Hematopoietic multipotent progenitor cell treated with erythropoietin and hydrocortisone succinate and interleukin-3 and kit ligand, for 17 days (in vitro differentiated cells): ENCODE measurements at places on chromosomes 16 and 17.

- no peak for DNase-seq
Measured at GRCh38 chr17:60277258-60277657, 114.7 kb downstream of the USP32 start.

- no peak for DNase-seq
Measured at GRCh38 chr16:4337540-4338088, 13.5 kb downstream of the PAM16 start.

DNA sequence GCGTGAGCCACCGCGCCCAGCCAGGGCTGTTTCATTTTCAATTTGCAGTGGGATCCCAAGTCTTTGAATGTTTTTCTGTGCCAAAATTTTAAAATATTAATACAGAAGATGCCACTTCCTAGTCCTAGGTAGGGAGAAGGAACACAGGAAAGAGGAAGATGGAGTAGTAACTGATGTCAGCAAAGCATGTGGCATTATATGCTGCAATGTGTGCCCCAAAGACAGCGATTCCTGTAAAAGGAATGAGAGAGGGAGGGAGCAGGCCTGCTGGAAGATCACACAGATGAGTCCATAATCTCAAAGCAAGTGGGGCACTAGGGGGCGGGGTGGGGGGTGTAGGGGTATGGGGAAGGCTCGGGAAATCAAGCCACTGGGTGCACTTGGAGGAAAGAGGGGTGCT lies 23.4 kb upstream of the SSTR2 start:
- no peak for DNase-seq

DNA sequence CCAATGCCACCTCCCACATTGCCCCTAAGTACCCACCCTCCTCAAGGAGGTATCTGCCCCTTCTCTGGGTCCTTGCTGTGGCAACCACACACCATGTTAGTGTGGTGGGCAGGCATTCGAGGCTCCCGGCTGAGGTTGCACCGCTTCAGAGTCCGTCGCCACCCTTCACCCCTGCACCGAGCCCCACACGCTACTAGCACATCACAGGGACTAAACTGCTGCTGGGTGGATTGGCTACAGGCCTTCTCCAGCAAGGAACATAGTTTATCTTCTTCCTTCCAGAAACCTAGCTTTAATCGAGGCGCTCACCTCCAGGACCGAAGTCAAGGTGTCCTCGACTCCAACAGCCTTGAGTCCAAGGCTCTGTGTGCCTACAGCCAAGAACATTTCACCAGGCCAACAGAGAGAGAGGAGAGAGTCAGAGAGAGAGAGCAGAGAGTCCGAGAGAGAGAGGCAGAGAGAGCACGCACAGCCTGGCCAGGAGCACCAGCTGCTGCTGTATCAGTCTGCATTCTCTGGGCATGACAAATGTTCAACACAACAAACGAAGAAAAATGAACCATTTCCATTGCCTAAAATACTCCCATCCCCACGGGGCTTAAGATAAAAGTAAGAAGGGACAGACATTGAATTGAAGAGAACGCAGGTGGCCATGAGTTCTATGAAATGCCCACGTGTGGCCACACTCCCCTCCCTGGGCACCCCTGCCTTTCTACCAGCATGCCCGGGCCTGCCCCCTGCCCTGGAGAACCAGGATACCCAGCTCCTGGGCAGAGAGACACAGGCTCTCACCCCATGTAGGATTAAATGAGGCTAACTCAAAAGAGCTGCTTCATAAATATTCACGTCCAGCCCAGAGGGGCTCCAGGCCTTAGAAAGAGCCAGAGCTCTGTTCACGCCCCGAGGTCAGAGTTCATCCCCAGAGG lies 94.9 kb downstream of the RBFOX3 start:
- DNase-seq: no peak

DNA sequence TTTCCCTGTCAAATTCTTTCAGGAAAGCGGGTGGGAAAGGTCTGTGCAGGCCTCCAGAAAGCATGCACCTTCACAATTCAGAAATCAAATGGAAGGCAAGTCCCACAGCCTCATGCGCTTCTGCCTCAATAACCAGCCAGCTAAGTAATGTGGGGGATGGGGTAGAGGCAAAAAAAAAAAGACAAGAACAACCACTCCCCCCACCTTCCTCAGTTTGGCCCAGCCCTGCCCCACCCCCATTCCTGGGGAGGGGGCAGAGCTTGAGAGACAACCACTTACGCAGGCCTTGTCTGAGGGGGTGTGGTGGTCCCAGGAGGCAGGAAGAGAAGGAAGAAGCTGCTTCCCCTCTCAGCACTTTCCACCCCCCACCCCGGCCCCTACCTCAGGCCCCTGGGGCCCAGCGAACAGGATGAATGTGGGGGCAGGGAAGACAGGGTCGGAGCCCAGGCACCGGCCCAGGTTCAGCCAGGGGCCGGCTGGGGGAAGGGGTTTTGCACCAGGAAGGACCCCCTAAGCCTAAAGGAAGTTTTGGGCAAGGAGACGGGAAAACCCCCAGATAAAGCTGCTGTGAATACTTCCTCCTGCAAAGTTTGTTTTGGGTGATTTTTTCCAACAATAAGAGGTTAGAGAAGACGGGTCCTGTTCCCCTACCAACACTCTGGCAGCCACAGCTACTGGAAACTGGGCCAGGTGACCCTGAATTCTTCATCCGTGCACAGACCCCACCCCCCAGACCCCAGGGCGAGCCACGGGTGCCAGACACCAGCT lies 1.2 kb downstream of the JUP start:
- DNase-seq: no peak

- no peak for DNase-seq
Measured at GRCh38 chr16:81080233-81080632, 3.2 kb upstream of the C16orf46 start.

GRCh38 chr17:61907361-61907760 lies 20.4 kb downstream of the INTS2 start:
- DNase-seq: no peak

GRCh38 chr16:8583732-8584131 lies 6.6 kb downstream of the TMEM114 start:
- no peak for DNase-seq

DNA sequence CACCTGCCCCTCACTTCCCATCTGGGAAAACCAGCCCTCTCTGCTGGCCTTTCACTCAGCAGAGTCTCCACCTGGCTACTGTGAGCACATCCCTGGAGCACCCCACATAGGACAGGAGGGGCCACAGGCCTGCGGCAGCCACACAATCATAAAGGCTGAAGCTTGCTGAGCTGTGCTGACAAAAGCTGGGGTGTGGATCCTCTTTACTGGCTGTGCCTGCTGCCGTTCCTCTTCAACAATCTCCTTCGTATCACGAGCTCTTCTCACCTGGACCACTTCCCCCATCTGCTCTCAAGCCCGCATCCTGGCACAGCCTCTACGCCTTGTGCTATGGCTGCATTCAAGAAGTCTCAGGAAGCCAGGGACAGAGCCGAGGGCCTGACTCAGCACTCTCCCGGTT lies 86.1 kb downstream of the ZNF778 start:
- DNase-seq: no peak

GRCh38 chr17:37358098-37358829 lies 17.5 kb upstream of the C17orf78 start:
- DNase-seq: no peak

- DNase-seq: no peak
Measured at GRCh38 chr17:57517632-57518456, 227.3 kb downstream of the CCDC182 start.

DNA sequence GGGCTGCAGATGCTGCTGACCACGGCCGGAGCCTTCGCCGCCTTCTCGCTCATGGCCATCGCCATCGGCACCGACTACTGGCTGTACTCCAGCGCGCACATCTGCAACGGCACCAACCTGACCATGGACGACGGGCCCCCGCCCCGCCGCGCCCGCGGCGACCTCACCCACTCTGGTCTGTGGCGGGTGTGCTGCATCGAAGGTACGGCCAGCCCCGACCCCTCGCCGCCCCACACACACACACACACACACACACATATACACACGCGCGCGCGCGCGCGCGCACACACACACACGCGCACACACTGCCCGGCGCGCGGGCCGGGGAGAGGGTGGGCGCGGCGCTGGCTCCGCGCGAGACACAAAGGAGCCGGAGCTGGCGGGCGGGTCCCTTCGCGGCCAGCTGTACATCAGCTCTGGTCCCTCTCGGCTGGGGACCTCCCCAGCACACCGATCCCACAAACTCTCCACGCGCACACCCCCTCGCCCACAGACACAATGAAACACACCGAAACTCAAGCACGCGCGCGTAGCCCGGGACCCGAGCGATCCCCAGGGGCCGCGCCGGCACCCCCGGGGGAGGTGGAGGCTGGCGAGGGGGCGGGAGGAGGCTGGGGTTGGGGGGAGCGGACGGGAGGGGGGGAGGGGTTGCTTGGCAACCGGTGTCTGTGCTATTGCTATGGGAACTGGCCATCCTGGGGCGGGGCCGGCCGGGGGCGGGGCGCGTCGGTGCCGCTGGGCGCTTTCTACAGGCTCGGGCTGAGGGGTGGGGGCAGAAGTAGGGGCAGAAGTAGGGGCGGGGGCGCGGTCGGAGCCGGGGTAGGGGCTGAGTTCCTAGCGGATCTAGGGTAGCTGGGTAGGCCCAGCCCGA lies 658 bp downstream of the CACNG4 start:
- no peak for DNase-seq

GRCh38 chr17:35998018-35998545 lies 3.3 kb downstream of the CCL15 start:
- no peak for DNase-seq

DNA sequence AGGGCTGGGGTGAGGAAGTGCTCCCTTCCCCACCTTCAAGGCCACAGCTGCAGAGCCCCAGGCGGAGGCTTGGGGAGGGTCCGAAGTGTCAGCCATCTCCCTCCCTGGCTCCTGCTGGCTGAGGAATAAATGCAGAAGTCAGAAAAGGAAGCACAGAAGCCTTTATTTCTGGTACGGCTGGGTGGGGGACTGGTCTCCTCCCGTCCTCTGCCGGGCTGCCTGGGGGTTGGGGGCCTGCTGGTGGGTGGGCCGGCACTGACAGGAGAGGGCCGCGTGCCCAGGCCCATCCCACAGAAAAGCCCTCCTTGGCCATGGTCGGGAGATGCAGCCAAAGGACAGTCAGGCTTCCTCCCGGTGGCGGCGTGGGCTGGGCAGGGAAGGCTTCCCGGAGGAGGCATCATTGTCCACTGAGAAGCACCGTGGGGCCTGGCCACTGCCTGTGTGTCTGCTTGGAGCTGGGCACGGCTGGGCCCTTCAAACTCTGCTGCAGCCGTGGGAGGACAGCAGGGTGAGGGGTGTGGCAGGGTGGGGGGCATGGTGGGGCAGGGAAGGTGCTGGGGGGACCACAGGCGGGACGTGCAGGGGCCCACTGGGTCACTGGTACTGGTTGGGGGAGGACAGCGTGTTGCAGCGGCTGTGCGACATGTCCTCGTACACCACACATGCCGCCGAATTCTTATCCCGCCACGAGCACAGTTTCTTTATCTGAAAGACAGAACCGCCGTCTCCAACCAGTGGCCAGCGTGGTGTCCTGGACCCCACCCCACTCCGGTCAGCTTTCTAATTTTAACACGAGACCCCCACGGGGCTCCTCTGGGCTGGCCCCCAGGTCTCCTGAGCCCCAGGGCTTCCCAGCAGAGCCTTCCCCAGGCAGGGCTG lies 2.4 kb downstream of the CD7 start:
- no peak for DNase-seq

DNA sequence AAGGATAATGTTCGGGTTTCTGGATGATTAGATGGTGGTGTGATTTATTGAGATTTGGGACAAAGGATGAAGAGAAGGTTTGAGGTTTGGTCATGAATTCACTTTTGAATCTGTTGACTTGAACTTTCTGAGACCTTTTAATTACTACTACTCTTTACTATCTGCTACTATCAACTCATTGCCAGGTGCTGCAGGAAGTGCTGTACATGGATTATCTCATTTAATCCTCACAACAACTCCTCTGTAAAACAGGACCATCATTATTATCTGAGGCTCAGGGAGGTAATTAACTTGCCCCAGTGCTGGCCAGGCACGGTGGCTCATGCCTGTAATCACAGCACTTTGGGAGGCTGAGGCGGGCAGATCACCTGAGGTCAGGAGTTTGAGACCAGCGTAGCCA lies 2.9 kb upstream of the ANKRD40 start:
- DNase-seq: no peak

GRCh38 chr17:80096561-80097021 lies 4.8 kb upstream of the GAA start:
- DNase-seq: no peak

DNA sequence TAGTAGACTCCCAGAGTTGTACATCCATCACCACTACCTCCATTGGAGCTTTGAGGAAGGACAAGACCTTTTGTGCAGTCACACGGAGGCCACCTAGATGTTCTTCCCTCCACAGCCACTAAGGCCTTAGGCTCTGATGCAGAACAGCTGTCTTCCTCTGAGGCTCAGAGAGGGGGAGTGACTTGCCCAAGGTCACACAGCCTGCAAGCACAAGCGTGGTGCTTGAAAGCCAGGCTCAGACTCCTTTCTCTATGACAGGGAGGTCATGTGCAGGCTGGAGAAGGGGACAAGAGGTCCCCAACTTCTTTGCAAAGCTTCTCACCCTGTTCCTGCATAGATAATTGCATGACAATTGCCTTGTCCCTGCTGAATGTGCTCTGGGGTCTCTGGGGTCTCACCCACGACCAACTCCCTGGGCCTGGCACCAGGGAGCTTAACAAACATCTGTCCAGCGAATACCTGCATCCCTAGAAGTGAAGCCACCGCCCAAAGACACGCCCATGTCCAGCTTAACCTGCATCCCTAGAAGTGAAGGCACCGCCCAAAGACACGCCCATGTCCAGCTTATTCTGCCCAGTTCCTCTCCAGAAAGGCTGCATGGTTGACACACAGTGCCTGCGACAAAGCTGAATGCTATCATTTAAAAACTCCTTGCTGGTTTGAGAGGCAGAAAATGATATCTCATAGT lies 12.7 kb downstream of the SCGB1C2 start:
- no peak for DNase-seq

- DNase-seq: no peak
Measured at GRCh38 chr16:46817961-46818360, 13.0 kb downstream of the C16orf87 start.

DNA sequence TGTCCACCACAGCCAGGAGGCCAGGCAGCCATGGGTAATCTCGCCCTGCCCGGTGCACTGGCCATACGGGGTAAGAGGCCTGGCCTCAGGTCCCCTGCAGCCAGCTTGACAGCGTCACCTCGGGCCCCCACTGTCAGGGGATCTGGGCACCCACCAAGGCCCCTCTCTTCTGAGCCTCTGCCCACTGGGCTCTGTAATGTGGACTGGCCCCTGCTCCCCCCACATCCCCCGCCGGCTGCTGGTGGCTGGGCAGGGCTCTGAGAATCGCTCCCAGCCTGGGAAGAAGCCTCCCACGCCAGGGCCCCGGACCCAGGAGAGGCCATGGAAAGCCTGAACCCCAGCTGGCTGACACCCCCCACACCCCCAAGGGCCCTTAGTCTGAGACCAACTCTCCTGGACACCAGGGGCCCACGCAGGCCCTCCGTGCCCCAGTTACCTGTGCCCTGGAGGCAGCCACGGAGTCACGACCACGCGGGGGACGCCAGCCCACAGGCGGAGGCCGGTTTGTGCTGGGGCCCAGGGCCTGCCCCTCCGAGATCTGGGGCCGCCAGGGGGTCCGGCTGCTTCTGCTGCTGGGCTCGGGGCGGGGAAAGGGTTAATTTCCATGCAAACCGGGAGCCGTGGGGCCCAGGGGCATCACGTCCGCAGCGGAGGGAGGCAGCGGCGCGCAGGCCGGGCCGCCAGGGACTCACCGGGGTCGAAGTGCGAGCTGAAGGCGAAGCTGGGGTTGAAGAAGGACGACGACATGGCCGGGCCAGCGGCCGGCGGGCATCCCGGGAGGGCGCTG lies at the start of gene PVALEF:
Gene PVALEF, plus strand, starts transcription at position 262 of the 787 bp plus-strand sequence. CDS start 15,720 bp downstream, outside the sequence.
- DNase-seq: no peak
